ENCODE measurements at places on chromosomes 1 and 21.
A peak's percentile ranks its signal among the peaks of the same experiment; 100 is the strongest.

DNA sequence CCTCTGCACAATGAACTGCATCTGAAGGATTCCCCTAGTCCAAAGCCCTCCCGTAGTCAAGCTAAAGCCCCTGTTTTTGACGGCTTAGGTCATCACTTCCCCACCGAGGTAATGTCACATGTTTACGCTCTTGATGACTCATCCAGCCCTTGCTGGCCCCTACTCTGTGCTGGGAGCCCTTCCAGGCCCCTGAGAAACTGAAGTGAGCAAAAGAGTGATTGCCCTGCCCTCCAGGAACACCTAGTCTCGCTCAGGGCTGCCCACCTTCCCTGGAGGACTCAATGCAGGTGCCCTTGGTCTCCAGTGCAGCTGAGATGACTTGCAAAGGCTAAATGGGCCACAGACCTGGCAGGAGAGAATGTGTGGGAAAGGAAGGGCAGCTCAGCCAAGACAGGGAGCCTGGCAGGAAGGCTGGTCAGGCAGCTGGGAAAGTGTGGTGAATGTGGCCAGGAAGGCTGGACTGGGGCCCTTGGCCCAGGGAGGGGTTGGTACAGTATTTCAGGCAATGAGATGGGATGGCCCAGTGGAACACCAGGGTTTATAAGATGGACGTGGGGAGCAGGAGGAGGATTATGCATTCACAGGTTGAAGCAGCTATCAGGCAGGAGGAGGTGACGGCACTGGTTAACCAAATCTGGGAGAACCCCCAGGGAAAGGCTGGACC, 345.6 kb downstream of the NPHP4 start:
- peak; percentile 54 for DNase-seq

- DNase-seq = no peak
Measured at GRCh38 chr1:117036018-117036461, 24.1 kb upstream of the TTF2 start.

DNA sequence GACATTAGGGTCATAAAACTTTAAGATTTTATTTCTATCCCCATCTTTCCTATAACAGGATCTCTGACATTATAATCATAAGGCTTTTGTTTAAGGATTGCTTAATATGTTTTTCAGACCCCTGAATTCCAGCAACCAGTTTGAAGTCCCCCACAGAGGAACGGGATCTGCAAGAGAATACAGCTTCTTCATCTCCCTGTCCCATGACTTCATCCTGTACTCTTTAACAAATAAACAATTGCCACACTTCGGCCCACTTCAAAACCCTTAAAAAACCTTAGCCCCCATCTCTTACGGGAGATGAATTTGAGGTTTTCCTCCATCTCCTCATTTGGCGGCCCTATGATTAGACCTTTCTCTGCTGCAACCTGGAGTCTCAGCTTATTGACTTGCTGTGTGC, 35.8 kb downstream of the TESK2 start:
- no peak for DNase-seq

DNA sequence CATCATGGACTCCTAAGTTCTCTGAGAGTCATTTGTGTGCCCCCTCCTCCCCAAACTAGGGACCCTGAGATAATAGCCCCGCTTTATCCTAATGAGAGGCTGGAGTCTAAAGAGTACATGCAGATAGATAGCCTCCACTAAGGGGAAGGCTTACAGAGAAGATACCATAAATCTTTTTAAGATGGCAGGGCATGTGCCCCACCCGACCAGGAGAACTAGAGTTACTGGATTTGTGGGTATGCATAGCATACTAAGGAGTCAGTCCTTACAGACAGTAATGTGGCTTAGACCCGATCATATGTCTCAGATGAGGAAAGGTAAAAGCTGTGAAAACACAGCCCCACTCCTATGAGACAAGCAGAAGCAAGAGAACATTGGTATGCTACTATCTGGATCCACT, 25.7 kb upstream of the PKN2 start:
- no peak for DNase-seq

DNA sequence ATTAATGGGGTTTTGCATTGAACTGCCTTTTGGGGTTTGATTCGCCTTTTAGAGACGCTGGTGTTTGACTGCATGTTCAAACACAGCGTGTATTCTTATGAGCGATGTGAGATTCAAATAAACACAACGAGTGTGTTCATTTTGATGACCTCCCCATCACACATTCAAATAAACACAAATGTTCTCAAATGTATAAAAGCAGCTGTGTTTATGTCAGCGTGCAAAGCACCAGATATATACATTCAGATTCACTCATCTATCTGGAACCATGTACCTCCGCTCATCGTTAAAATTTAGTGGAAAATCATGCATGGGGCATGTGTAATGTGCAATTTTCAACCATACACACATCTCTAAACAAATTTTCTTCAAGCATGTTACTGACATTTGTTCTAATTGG, 21.4 kb upstream of the LMO4 start:
- no peak for DNase-seq
